ENCODE measurements at places on chromosomes 13 and 19.

GRCh38 chr19:48844472-48844871, 8.2 kb upstream of the HSD17B14 start:
- no peak for DNase-seq

DNA sequence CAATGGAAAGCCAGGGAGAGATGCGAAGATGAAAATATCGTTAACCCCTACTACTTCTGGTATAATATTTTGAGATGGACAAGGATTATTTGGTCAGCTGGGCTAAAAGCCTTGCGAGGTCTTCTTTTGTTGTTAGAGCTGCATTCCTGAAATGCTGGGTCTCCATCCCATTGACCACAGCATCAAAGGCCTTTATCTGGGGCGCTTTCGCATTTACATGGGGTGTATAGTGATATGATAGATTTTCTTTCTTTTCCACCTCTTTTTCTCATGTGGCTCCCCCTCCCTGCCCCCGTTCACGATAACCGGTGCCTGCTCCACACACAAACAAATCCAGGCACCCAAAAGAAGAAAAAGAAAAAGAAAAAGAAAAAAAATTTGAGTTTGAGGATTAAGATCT, 77.5 kb downstream of the ZNF536 start:
- DNase-seq = no peak

- DNase-seq = no peak
Measured at GRCh38 chr13:42394361-42394708, 122.4 kb downstream of the AKAP11 start.

- no peak for DNase-seq
Measured at GRCh38 chr19:43286096-43286495, 16.8 kb upstream of the PSG9 start.

- no peak for DNase-seq
Measured at GRCh38 chr13:91178099-91178498, 169.4 kb upstream of the MIR17HG start.

GRCh38 chr19:29942404-29943261, 594 bp downstream of the URI1 start:
- peak; percentile 80 for DNase-seq

GRCh38 chr13:93562676-93563075, 336.1 kb downstream of the GPC6 start:
- DNase-seq = no peak
